ENCODE measurements at places on chromosomes 5 and 9. TPM values are rescaled to one million over a fixed set of nuclear protein-coding genes. Genes with fewer than 3 reads are reported as not detected.
A peak's percentile ranks its signal among the peaks of the same experiment; 100 is the strongest.

DNA sequence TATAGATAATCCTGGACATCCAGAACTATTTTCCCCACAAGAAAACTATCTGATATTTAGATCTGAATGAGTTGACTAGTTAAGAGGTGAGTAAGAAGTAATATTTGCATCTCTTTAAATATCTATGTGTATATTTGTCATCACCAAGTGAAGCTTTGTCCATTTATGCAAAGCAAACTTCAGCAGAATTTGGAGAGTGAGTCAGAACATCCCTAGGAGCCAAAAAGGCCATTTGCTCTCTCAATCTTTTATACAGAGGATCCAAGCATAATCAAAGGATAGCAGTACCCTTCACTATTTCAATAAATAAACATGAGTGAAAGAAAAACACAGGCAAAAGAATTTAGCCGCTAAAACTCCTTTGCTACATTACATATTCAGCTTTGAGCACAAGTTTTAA, 454.4 kb downstream of the NR2F1-AS1 start:
- DNase-seq = no peak

The TEX48 gene
- not detected for total RNA-seq

GRCh38 chr5:124949862-124950261, 203.4 kb upstream of the ZNF608 start:
- no peak for DNase-seq

GRCh38 chr9:82726424-82727276, 336.3 kb downstream of the RASEF start:
- DNase-seq = no peak

- peak; percentile 99 for DNase-seq
Measured at GRCh38 chr5:95646569-95647431, at the start of gene RFESD. Gene RFESD, plus strand, starts transcription at chr5:95646777. Its CDS starts 5,495 bp downstream, at chr5:95652272.

- DNase-seq = no peak
Measured at GRCh38 chr9:129390541-129390940, 212.5 kb upstream of the IER5L start.

GRCh38 chr5:175765858-175766257, 105.5 kb upstream of the CPLX2 start:
- no peak for DNase-seq

- DNase-seq = no peak
Measured at GRCh38 chr5:124477577-124477976, 268.9 kb downstream of the ZNF608 start.

The CTSV gene
- 1.1 TPM for total RNA-seq

DNA sequence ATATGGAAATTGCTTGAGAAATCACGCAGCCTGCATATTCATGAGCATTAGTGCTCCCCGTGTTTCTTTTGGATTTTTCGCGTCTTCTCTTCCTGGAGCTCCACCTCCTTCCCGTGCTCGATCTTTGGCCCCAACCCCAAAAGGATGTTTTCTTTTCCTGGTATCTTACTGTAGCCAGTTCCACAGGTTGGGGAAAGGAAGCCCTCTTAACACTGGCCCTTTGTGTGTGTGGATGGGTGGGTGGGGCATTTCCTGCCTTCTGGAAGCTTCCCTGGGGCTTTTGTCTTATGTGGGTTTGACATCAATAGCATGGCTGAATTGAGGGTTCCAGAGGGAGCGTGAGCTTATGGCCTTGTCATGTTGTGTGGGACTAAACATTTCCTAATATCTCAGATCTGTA, 21.9 kb downstream of the STXBP1 start:
- no peak for DNase-seq

GRCh38 chr9:117184173-117184572, 230.7 kb downstream of the ASTN2 start:
- DNase-seq = no peak

DNA sequence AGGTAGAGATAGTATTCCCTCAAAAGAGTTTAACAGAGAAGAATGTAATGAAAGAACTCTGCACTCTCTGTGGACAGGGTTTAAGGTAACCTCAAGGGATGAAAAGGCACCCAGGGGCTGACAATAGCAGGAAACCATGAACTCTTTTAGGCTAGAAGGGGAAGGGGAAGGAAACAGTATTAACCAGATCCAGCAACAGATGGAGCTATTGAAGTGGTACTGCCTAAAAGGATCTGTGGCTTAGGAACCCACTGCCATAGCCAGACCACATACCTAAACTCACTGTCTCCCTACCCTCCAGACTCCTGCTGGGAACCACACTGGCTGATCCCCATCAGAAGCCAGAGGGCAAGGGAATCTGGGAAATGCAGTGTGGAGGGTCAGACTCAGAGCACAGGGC, 35.5 kb downstream of the PLGRKT start:
- DNase-seq = no peak

The SLC36A3 gene
- not detected for total RNA-seq

The IRX2 gene
- total RNA-seq = 2.8 TPM

DNA sequence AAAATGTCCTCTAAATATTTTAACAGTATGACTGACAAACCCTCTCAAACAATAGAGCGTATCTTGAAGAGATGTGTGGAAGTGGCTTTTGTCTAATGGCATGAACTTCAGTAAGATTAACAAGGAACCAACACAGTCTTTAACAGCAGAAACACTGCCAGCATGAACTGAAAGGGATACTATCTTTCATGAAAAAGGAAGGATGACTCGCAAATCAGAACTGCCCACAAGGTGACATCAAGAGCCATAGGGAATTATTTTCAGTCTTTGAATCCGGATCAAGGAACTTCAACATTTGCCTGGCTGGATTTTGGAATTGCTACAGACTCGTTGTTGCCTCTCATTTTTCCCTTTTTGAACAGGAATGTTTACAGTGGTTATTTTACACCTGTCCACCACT, 5.1 kb upstream of the HEXB start:
- no peak for DNase-seq

GRCh38 chr5:155489949-155490348, 476.4 kb downstream of the KIF4B start:
- DNase-seq = no peak

DNA sequence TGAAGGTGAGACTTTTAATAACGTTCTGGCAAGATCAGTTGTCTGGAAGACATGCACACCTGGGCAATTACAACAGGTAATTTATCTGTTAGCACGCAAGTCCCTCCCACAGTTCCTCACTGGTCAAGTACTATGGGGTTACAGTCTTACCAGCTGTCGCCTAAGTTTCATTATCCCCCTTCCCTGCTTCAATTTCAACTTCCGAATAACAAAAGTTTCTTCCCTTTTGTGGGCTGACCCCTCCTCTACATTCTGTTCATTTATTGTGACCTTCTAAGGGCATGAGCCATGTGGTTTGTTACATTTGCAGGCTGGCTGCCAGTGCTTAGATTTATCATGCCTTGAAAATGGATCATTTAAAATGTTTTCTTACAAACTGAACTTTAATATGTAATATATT, 16.5 kb downstream of the GAPT start:
- no peak for DNase-seq

GRCh38 chr5:125327676-125328075, 581.2 kb upstream of the ZNF608 start:
- no peak for DNase-seq

DNA sequence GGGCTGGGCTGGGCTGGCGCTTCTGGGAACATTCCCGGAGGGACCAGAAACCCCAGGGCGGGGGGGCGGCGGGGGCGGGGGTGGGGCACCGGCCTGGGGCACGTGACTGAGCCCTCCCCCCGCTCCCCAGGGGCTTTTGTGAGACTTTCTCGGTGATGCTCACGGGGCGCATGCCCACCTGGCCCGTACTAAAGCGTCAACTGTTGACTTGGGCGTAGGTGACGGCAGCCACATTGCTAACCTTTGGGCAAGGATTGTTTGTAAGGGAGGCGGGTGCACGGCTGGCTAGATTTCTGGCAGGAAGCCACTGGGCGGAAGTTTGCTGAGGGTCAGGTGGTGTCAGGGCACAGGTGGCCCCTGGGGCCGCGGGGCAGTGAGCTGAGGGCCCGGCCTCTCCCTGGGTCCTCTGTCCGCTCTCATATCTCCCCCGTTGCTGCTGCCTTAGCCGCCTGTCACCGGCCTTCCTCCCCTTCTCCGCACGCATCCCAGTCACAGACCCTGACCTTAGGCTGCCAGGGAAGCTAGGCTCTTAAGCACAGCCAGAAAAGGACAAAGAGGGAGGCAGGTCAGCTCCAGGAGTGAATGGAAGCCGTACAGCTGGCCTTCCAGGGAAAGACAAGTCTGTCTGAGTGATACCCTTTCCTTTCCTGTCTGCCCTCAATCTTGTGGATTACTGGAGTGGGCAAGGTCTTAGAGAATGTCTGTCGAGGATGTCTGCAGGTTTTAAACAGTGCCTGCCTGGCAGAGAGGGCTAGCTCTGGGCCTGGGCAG, 812 bp downstream of the CACFD1 start:
- peak; percentile 83 for DNase-seq

The FCN2 gene
- 0.84 TPM for total RNA-seq

The BHMT gene
- total RNA-seq = not detected

The FBXW5 gene
- total RNA-seq = 57.3 TPM

The MINAR2 gene
- not detected for total RNA-seq

DNA sequence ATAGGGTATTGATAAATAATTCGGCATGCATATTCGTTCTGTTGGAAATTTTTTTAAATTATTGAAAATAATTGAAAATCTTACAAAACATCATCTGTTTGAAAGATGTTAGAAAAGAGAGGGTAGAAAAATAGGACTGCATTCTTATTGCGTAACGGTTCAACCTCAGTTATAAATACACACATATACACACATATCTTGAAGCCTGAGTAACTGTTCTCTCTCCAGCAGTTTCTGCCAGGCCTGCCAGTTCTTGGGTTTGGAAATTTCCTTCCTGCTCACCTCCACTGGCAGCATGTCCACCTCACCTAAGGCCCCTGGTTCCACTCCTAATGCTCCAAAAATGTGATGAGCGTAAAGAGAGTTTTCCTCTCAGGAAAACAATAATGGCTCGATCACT, 9.1 kb downstream of the SPATA31E1 start:
- DNase-seq = no peak

The LCN1 gene
- not detected for total RNA-seq

- DNase-seq = no peak
Measured at GRCh38 chr5:73312872-73313510, 135.6 kb downstream of the FOXD1 start.

Data from pancreas (tissue), 10 donors.